ENCODE measurements at places on chromosomes 16 and 17. TPM values are rescaled to one million over a fixed set of nuclear protein-coding genes. Genes with fewer than 3 reads are reported as not detected.

Gene C16orf96
- total RNA-seq = not detected

Gene CSH1
- not detected for total RNA-seq

DNA sequence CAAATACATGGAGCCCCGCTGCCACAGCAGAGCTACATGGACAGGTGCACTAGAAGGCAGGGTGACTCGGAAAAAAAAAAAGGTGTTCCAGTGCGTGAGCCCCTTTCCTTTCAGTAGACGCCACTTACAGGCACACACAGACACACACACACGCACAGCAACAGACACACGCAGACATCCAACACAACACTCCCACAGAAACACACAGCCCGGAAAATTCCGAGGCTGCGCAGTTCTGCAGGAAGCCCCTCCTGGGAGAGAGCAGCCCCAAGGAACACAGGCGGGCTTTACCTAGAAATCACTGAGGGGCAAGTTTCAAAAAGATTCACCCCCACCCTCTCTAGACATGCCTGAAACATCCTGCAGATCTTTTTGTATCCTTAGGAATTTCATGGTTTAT lies 136.0 kb upstream of the WSB1 start:
- no peaks in the 10 kb centered on the region for H3K4me1 ChIP-seq
- no peak overlapping the region for H3K4me3 ChIP-seq
- no peaks in the 10 kb centered on the region for H3K27me3 ChIP-seq
- no peaks in the 10 kb centered on the region for H3K36me3 ChIP-seq

- H3K27me3 ChIP-seq = no peaks in the 10 kb centered on the region
- no peak overlapping the region for H3K4me3 ChIP-seq
- H3K27ac ChIP-seq = no peak overlapping the region
- no peaks in the 10 kb centered on the region for H3K36me3 ChIP-seq
- H3K4me1 ChIP-seq = no peaks in the 10 kb centered on the region
These were observed 118.0 kb upstream of the CA10 start for GRCh38 chr17:52276381-52277008.

Gene CCL8
- not detected for total RNA-seq

Gene KRTAP1-1
- total RNA-seq = 15.9 TPM

Gene KRT32
- not detected for total RNA-seq

DNA sequence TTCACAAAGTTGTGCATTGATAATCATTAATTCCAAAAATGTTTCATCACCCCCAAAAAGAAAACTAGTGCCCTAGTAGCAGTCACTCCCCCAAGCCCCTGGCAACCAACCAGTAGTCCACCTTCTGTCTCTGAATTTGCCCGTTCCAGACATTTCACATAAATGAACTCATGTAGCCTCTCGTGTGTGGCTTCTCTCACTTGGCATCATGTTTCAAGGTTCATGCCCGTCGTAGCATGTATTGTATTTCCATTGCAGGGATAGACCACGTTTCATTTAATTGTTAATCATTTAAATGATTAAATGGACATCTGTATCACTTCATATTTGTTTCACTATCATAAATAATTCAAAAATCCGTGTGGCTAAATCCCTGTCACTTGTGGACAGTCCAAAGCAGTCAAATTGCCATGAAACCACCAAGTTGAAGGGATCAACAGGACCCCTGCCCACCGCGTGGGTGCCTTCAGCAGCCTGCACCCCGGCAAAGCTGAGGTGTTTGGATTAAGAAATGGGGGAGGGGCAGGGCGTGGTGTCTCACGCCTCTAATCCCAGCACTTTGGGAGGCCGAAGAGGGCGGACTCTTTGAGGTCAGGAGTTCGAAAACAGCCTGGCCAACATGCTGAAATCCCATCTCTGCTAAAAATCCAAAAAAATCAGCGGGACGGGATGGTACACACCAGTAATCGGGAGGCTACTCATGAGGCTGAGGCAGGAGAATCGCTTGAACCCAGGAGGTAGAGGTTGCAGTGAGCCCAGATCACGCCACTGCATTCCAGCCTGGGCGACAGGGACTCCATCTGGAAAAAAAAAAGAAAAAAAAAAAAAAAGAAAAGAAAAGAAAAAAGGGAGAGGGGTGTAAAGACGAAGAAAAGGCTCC lies 8.7 kb upstream of the FLYWCH2 start:
- H3K27ac ChIP-seq = no peak overlapping the region
- no peak overlapping the region for H3K4me3 ChIP-seq
- no peaks in the 10 kb centered on the region for H3K27me3 ChIP-seq
- H3K4me1 ChIP-seq = no peaks in the 10 kb centered on the region
- DNase-seq = no peak
- no peaks in the 10 kb centered on the region for H3K36me3 ChIP-seq

DNA sequence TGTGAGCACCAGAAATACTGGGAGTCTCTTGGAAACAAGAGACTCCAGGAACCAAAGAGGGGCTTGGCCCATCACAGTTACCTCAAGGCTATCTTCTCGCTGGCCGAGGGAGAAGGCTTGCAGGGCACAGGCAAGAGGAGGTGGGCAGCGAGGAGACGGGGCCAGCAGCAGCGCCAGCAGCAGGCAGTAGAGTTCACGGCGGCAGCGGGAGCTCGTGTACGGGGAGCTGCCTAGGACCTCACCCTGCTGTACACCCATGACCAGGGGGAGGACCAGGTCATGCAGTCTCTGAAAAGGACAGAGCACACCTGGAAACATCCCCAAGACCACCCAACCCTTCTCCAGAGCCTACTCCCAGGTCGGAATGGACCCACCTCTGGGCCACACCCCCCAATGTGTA lies 30.8 kb downstream of the PELP1 start:
- no peaks in the 10 kb centered on the region for H3K27me3 ChIP-seq
- H3K4me3 ChIP-seq = no peak overlapping the region
- H3K4me1 ChIP-seq = no peaks in the 10 kb centered on the region

GRCh38 chr16:1079341-1079740 lies 6.8 kb downstream of the SSTR5 start:
- peaks cover 99% of the 10 kb centered on the region for H3K27me3 ChIP-seq
- H3K4me1 ChIP-seq = peaks cover 29% of the 10 kb centered on the region
- no peak overlapping the region for H3K27ac ChIP-seq
- peaks cover 3% of the 10 kb centered on the region for H3K36me3 ChIP-seq
- no peak for DNase-seq

Gene HSD11B2
- 10.8 TPM for total RNA-seq

DNA sequence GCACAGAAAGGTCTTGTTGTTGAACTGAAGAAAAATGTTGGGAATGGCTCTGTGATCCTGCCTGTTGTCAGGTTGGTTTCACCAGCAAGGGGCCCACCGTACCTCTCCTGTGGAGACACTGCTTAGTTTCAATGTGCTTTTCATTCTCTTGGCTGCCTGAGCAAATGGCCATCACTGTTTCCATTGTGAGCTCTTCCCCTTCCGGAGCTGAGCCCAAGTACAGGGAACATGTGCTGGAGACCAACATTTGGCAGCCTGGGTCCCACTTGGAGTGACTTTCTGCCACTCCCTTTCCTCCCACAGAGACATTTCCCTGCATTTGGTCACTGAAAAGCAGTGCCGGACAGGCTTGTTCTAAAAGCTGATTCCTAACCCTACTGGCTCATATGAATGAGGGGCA lies 23.1 kb downstream of the GABARAPL2 start:
- peaks cover 11% of the 10 kb centered on the region for H3K4me1 ChIP-seq
- no peak for DNase-seq
- peaks cover 1% of the 10 kb centered on the region for H3K36me3 ChIP-seq
- no peak overlapping the region for H3K4me3 ChIP-seq
- H3K27me3 ChIP-seq = no peaks in the 10 kb centered on the region

Measured in Calu3 (cell line).